Epithelial cell of prostate (primary cell): ENCODE measurements at places on chromosomes 1 and 21.

DNA sequence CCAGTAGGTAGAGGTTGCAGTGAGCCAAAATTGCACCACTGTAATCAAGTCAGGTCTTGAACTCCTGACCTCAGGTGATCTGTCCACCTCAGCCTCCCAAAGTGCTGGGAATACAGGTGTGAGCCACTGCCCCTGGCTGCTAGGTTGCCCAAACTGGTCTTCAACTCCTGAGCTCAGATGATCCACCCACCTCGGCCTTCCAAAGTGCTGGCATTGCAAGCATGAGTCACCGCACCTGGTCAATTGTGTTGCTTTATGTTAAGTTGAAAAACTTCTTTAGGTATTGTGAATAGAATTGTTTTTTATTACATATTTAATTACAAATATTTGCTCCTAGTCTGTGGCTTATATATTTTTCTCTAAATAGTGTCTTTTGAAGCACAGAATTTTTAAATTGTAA, 80.5 kb downstream of the PRKAB2 start:
- no peak for DNase-seq

DNA sequence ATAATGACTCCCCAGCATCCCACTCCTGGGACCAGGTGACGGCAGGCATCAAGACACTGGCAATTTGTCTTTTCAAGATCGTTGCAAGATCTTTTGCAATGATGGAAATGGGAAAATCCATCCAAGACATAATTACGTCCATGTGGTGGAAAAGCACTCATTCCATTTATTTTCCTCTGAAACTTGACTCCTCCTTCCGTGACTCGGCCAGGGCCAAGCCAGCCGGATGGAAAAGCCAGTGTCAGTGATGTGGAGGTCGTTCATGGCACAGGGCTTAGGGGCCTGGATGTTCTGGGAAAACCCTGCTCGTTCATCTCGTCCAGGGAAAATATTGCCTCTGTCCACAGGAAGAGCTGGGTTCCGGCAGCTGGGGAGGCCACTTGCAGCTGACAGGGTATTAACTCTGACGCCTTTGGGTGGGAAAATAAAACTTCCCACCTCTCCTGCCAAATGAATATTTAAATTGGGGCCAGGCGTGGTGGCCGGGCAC, 46.2 kb downstream of the C1orf198 start:
- no peak for DNase-seq

GRCh38 chr1:162908780-162909179, 47.8 kb upstream of the CCDC190 start:
- peak; percentile 71 for DNase-seq

DNA sequence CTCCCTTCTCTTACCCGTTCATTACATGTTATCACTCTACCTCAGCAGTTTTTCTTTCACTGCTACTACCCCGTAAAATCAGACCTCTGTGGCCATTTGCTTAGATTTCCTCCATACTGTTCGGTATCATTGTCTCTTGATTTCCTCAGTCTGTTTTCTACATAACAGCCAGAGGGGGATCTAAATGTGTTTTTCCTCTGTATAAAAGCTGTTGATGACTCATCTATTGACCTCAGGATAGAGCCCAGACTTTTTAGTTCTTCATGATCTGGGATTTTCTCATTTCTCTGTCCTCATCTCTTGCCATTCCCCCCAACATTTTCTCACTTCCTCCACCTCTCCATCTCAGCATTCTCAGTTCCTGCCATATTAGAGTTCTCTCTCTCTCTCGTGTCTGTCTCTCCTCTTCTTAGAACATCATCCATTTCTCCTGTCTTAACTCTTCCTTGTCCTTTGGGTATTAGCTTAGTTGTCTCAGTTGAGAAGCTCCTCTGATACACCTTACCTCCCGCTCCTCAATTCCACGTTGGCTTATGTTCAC, 10.5 kb downstream of the OTUD3 start:
- no peak for DNase-seq

DNA sequence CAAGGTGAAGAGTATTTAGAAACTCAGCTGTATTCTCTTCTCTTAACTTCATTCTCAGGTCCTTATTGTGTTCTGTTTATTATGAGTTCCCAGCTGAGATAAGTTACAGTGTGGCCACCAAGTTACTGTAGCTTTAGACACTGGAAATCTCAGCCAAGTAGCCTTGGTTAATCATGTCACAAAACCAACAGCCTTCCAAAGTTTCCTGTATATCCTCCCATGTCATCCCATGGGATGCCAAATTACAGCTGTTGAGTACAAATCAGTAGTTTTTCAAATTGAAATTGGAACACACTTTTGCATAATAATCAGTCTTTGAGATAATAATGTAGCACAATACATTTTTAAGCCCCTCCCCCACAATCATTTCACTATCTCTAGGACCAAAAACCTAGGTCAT, 10.7 kb downstream of the ADAMTS5 start:
- no peak for DNase-seq

DNA sequence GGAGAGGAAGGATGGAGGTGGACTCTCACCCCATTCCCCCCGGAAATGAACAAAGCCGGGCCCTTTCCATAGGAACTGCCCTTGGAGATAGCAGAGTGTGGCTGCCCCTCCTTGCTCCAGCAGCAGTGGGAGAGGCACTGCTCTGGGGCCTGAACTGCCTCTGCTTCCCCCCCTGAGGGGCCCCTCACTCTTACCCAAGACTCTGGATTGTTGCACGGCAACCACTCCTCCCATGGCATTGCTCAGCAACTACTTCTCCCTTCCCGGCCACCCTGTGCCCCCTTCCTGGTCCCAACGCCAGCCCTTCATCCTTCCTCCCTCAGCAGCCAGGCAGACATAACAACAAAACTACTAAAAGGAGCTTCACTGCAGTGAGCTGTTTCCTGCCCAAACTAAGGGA, 3.0 kb upstream of the ACKR1 start:
- DNase-seq, result no peak

DNA sequence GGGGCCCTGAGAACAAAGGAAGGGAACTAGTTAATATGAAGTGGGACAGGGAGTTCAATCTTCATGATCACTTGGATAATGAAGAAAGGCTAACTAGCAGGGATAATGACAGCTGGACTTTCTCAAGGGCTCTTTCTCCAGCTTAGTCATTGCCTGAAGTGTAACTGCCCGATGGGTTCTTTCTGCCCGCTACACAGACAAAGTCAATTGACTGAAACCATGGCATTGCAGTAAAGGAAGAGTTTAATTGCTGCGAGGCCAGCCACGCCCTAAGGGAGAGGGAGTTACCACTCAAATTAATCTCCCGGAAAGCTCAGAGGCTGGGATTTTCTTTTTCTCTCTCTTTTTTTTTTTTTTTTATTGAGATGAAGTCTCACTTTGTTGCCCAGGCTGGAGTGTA, 16.6 kb upstream of the SLC2A5 start:
- DNase-seq, result no peak

GRCh38 chr1:40635763-40636500, 29.6 kb downstream of the RIMS3 start:
- DNase-seq, result no peak

- DNase-seq, result no peak
Measured at GRCh38 chr21:41761211-41761933, 5.5 kb downstream of the RIPK4 start.

- no peak for DNase-seq
Measured at GRCh38 chr1:1038694-1039093, 18.8 kb downstream of the AGRN start.

GRCh38 chr1:202578565-202578964, 131.7 kb downstream of the SYT2 start:
- DNase-seq, result no peak

DNA sequence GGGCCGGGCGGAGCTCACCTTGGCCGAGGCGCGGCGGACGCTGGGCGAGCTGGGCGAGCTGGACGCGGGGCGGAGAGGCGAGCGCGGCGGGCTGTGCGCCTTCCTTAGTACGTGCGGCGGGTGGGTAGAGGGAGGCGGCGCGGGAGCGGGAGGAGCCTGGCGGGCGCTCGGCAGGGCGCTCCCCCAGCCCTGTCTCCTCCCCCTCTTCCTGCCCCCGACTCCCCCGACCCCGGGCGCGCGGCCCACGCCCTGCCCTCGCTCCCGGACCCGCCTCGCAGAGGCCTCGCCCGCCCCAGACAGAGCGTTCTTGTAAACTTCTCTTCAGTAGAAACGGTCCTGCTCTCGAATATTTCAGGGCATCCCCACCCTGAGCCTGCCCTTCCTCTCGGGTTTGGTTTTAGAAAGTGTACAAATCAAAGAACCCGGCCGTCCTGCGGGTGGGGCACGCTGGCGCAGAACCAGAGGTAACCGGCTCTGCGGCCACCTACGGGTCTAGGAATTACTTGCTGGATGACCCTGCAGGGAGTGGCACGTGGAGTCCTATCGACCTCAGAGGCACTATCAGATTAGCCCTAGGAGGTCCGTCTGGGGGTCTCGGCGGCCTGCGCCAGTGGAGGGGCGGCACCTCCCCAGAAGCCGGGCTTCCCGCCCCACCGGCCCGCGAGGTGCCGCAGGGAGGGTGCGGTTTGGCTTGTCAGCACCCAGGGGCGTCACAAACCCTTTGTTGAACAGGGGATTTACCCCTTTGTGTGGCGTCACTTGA, at the start of gene S100A10:
S100A10 (minus strand) TSS at position 126 of the 763 bp plus-strand sequence. CDS start 7,629 bp downstream, outside the sequence.
- no peak for DNase-seq

DNA sequence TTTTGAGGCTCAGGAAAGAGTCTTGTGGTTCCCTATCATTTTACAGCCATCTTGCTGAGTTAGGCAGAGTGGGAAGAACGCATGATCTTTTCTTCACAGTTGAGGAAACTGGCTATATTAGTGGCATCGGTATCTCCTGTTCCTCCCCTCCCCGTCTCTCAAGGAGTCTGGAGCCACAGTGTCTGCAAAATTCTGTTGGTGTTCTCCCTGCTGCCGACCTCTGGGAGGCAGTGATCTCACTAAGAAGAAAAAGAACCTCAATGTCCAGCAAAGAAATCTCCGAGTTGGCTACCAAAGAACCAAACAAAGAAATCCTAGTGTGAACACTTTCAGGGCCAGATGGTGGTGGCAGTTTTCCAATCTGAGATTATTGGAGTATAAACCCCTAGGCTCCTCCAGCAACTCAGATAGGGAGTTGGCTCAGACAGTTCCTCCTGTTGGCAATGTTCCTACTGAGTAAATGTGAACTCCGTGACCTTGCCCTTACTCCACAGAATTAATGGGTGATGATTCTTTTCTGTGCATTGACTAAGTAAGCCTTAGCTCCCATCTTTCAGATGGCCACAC, 41.2 kb downstream of the PRAMEF20 start:
- no peak for DNase-seq

DNA sequence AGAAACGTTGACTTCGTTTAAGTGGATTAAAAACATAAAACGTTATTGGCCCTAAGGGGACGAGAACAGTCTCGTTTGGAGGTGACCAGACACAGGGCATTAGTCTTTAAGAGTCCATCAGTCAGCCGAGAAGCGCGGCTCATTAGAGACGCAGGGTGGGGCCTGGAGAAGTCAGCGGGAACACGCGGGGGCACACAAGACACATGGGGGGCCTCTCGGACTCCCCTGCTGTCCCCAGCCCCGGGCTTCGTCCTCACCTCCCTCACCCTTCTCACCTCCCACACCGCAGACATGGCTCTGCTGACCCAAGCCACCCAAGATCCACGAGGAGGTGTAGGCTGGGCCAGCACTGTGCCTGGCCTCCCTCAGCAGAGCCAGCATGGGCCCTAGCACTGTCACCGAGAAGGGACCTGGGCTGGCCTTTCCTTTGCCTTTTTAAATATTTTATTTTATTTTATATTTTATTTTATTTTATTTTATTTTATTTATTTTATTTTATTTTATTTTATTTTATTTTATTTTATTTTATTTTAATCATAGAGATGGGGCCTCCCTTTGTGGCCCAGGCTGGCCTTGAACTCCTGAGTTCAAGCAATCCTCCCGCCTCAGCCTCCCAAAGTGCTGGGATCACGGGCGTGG, 48.9 kb downstream of the MORN1 start:
- DNase-seq, result no peak

DNA sequence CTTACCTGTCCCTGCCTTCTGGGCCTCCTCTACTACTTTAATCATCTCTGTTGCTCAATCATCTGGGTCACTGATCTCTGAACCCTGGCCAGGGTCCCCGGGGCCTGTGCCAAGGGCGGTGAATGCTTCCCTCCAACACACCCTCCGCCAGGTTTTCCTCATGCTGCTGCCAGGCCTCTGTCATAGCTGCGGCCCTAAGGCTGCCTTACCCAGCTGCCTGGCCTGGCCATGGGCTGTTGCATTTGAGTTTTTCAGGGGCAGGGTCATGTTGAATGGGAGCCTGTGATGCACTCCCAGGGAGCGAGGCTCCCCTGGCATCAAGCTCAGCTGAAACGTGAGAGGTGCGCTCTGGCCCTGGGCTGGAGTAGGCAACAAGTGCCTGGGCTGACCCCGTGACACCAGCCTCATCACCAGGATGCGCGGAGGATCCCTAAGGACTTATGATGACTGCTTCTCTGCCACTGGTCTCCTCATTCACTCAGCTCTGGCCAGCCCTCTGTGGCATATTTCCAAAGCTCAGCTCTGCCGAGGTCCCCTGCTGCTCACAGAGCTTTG, 7.6 kb downstream of the EDN2 start:
- no peak for DNase-seq

DNA sequence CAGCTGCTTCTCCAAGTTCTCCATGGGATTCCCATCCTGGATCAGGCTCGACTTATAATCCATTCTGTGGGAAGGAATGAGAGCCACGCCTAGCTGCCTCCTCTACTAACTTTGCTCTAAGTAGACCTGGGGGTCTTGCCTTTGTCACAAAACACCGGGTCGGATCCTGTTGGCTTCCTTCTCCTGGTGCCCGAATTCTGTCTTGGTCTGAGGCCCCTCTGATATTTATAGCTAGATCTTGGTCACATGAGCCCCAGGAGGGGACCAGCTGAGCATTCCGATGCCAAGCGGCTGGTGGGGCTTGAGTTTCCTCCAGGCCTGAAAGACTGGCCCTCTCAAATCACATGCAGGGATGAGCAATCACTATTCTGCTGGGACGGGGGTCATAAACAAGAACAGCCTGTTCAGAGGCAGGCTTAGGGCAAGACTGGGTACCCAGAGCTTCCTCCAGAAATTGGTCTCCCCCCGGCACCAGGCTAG, at the start of gene TRIM63:
TRIM63 (minus strand) TSS at position 199 of the 480 bp plus-strand sequence; CDS start at position 63, 136 bp downstream.
- no peak for DNase-seq

- no peak for DNase-seq
Measured at GRCh38 chr1:3968851-3969250, 68.8 kb upstream of the C1orf174 start.

- DNase-seq, result no peak
Measured at GRCh38 chr1:21896652-21897532, 40.2 kb downstream of the HSPG2 start.

GRCh38 chr1:43277116-43277876, 7.5 kb downstream of the TMEM125 start:
- no peak for DNase-seq

- DNase-seq, result no peak
Measured at GRCh38 chr21:17732306-17732705, 86.8 kb downstream of the C21orf91 start.
